AG08395 (cell line): ENCODE measurements at places on chromosomes 16 and 17.

GRCh38 chr17:21524211-21524591 is 148.0 kb downstream of the KCNJ12 start:
- no peak for DNase-seq

DNA sequence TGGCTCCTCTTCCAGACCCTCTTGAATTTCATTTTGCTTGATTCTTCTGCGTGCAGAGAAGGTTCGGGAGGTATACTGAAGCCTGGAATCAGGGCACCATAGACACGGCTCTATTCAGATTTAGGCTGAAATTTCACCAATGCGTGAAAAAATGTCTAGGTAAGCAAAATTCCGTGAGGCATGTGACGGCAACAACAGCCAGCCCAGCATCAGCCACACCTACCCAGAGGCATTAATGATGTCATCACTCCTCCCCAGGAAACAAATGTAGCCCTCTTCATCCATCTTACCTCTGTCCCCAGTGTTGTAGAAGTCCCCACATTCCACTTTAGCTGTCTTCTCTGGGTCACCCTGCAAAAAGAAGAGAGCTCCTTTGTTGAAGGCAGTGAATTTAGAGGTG is 50.8 kb upstream of the ACSM2B start:
- no peak for DNase-seq

DNA sequence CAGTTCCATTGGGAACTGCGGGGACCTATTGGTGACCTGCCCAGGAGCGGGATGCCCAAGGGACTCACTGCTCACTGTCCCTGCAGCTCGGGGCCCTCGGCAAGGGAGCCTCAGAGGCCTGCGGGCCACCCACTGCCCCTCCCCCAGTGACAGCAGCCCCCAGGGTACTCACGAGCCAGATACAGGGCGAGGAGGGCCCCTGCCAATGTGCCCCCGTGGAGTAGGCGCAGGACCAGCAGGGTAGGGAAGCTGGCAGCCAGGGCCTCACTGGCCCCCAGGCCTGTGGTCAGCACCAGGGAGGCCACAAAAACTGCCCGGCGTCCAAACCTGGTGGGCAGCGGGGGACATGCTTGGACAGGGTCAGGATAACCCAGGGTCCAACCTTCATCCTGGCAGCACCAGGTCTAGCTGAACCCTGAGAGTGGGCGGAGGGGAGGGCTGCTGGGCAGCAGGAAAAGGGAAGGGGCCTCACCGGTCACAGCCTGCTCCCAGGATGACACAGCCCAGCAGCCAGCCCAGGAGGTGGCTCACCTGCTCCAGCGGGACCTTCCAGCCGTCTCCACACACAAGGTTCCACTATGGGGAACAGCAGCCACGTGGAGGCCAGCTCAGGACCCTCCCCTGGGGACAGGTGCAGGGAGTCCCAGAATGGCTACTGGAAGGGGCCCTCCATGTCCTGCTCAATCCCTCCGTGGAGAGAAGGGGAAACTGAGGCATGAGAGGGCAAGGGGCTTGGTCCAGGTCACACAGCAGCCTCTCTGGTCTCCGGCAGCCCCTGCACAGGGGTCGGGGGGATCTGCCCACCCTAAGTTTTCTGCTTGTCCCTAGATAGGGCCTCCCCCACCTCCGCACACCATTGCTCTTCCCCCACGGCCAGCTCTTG is 855 bp downstream of the SLC22A31 start:
- DNase-seq, result no peak

DNA sequence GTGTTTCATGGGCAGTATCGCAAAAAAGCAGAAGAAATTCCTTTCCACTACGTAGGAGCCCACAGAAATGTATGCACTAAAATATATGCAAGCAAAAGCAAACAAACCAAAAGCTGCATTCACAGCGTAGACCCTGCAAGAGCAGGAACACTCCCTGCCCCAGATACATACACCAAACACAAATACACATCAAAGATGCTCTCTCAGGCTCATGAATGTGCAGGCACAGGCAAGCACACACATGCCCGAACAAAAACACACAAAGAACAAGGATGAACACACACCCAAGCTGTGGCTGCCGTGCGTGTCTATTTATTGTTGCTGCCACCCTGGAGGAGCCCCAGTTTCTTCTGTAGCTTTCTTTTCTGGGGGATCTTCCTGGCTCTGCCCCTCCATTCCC is 1.7 kb downstream of the NUPR1 start:
- no peak for DNase-seq

DNA sequence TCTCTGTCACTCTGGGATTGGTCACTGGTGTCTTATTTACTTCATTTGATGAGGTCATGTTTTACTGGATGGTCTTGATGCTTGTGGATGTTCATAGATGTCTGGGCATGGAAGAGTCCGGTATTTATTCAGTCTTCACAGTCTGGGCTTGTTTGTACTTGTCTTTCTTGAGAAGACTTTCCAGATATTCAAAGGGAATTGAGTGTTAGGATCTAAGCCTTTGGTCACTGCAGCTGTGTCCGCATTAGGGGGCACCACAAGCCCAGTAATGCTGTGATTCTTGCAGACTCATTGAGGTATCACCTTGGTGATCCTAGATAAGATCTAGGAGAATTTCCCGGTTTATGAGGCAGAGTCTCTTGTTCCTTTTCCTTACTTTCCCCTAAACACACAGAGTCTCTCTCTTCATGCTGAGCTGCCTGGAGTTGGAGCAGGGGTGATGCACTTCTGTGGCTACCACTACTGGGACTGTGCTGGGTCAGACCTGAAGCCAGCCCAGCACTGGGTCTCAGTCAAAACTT is 214.7 kb downstream of the SPECC1 start:
- no peak for DNase-seq

GRCh38 chr17:68172461-68172954 is 75.3 kb upstream of the AMZ2 start:
- peak; percentile 43 for DNase-seq

DNA sequence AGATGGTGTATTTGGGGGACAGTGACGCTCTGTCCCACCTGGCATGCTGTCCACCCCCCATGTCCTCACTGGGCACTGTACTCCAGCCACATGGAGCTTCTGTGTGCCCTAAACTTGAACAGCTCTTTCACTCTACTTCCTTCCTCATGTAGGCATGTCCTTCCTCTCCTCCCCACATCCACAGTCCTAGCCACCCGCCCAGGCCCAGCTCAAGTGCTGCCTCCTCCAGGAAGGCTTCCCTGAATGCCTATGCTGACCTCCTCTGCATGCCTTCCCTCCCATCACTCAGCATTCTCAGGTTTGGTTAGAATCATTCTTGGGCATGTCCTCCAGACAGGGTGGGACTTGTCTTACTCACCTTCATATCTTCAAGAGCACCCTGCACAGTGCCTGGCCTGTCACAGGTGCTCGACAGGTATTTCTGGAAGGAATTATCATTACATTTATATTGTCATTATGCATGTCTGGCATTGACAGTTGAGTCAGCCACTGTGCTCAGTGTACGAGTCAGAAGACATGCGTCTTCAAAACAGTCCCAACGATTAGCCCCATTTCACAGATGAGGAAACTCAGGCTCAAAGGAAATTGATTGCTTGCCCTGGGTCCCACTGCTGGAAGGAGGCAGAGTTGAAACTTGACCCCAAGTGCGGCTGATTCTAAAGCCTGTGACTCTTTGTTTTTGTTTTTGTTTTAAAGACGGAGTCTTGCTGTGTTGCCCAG is 42.1 kb upstream of the TOB1 start:
- DNase-seq, result no peak

DNA sequence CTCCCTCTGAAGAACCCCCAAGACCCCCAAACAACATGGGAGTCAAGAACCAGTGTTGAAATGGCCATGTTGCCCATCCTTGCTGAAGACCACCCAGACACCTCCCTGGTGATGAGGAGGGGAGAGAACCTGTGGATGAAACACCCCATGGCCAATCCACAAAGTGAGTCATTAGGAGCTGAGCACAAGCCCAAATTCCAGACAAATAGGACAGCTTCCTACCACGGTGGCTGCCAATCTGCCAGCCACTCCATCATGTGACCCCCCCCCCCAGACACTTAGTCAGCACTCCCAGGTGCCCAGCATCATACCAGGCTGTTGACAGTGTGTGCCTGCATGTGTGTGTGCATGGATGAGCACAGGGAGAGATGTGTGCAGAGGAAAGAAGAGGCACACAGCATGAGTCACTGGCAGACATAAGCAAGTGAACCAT is 26.4 kb upstream of the RPL38 start:
- DNase-seq, result peak; percentile 26

GRCh38 chr16:77679391-77679790 is 42.9 kb upstream of the NUDT7 start:
- no peak for DNase-seq

DNA sequence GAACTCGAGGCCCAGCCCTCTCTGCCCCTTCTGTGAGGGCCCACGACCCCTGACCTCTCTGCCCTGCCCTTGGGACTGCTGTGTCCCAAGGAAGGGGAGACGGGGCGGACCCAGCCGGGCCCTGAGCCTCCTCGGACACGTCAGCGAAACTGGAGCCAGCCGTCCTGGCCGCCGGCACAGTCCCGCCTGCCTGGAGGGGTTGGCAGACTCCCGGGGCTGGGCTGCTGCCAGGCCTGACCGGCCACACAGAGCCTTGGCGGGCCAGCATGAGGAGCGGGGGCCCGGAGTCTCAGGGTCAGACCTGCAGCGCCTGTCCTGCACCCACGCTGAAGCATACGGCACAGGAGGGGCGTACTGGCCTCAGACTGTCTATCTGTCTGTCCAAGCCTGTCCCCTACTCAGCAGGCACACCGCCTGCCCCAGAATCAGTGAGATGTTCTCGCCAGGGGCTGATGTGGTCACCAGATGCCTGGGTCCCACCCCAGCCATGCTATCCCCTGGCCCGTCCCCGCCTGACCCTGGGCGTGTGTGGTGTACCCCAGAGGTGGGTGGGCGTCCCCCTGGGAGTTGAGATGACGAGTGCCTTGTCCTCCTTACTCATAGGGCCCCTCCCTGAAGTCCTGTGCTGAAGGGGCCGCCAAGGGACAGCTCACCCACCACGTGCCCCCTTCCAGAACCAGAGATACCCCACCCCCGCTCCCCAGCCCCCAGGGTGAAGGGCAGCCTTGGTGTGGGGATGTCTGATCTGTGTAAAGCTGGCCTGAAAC is 4.7 kb downstream of the VASN start:
- DNase-seq, result peak; percentile 83

DNA sequence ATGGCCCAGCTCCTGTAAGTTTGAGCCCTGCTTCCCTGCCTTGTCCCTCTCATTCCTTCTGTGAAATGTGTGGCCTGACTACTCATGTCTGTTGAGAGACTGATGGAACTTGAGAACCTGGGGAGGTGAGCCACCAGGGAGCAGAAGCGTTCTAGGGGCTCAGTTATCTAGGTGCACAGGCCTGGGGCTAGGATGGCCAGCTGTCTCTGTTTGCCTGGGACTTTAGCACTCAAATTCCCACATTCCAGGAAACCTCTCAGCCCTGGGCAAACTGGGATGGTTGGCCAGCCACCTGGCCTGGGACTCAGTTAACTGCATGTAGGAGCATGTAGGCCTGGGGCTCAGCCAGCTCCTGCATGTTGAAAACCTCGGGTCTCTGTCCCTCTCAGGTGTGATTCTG is 9.3 kb upstream of the EPN3 start:
- DNase-seq, result no peak
